Activated naive CD4-positive, alpha-beta T cell treated with anti-CD3 and anti-CD28 coated beads, Interleukin-2, amount 50 U/mL, for 16 hours (primary cell): ENCODE measurements at places on chromosomes 7 and 10.

GRCh38 chr7:32347244-32347828 is 142.8 kb downstream of the LSM5 start:
- DNase-seq = no peak

DNA sequence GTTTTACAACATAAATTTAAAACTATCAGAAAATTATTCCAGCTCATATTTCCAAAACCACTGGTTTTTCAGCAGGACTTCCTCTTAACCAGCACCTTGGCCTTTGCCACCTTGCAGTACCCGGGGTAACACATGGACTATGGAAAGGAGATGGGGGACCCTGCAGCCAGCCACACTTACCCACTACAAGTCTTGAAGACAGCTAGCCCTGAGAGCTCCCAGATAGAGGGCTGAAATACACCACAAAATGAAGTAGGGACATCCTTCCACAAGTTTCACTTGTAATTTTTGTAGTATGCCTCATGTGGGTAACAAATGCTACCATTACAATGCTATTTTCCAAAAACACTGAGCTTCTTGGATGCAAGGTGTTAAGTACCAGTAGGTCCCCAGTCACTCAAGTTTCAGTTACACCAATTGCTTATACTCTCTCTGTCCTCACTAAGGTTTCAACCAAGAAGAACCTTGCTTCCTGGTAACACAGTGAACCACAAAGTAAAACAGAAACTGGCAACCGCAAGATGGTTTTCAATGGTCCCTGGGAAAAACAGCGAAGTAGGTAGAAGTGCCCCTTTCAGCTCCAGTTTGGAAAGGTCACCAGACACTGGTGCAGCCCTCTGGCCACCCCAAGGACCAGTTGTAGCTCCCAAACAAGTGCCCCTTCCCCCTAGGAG is 110.9 kb downstream of the SGMS1 start:
- DNase-seq = no peak

- no peak for DNase-seq
Measured at GRCh38 chr10:76463111-76463510, 1031.7 kb downstream of the LRMDA start.

GRCh38 chr10:62625484-62625883 is 179.0 kb upstream of the ADO start:
- DNase-seq = no peak

GRCh38 chr7:47198159-47198558 is 383.8 kb downstream of the TNS3 start:
- DNase-seq = no peak

DNA sequence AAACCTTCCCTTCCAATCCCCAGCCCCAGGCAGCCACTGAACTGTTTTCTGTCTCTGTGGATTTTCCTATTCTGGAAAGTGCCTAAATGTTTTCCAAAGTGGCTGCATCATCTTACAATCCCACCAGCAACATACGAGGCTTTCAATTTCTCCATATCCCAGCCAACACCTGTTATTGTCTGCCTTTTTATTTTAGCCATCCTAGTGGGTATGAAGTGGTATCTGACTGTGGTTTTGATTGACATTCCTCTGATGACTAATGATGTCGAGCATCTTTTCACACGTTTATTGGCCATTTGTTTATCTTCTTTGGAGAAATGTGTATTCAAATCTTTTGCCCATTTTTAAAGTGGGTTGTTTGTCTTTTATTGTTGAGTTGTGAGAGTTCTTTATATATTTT is 6.2 kb upstream of the SMC3 start:
- DNase-seq = no peak

- no peak for DNase-seq
Measured at GRCh38 chr10:77111611-77112550, 525.7 kb downstream of the KCNMA1 start.

DNA sequence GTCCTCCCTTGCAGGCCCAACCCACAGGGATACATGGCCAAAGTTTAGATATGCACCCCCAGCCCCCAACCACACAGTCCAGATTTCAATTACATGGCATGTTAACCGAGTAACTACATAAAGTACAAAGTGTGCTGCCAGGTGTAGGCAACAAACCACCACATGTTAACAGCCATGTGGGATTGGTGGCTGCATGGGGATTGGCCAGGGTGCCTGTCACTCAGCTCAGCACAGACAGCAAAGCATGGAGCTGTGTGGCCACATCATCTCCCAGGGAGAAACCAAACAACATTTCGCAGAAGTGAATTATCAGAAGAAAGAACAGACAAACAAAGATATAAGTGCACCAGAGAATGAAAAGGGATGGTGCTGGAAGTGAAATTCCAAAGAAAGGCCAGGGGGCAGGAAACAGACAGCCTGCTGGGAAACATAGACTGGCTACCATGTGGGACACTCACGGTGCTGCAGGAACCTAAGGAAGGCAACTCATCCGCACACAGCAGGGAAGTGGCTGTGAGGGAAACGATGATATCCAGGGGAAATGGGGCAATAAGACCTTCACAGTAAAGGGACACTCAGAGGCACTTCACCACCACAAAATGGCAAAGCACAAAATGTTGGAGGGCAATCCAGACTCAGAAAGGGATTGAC is 171.2 kb downstream of the PTPRN2 start:
- no peak for DNase-seq

DNA sequence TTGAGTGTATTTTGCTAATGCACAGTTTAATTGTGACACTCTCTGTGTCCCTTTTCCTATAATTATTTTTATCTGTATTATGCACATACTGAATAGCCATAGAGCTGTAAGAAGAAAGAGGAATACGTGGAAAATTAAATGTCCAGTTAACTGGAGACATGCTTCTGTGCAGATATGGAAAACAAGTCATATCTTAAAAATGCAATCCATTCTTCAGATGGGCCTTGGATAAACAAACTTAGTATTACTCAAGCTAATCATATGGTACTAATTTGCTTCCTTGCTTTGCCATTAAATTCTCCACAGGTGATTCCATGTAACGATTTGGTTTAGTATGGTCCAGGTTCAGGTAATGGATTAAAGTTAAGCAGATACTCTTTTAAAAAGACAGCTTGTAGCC is 201.2 kb upstream of the CELF2 start:
- no peak for DNase-seq

DNA sequence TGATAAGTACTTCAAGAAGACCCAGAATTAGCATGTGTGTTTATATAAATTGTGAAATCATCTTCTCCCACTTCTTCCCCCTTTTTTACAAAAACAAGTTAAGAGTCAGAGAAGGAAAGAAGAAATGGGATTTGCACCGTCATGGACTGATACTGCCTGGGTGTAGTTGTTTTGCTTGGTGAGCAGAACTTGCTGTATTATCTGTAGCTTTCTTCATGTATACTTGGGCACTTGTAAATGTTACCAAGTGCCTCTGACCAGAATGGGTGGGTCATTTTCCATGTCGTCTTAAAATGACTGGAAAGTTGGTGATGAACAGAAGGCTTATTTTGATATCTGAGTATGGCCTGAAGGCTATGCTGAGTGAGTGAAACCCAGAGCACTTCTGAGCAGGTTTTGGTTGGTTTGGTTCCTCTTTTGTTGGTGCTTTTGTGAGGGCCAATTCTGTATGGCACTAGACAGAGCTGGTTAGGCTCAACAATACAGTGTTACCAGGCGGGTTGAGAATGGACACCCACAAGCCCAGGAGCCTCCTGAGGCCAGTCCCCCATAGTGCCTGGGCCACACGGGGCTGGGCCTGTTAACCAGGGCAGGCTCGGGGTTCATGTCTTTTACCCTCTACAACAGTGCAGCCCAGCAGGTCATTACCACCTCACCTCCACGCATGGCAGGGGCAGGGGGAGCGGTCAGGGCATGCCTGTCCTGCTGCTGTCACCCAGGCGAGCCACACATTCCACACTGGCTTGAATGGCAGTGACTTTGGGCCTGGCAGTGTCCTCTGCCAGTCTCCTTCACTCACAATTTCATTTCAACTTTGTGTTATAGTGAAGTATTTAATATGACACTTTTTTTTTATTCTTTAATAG is 115.1 kb downstream of the CCNY start:
- no peak for DNase-seq

DNA sequence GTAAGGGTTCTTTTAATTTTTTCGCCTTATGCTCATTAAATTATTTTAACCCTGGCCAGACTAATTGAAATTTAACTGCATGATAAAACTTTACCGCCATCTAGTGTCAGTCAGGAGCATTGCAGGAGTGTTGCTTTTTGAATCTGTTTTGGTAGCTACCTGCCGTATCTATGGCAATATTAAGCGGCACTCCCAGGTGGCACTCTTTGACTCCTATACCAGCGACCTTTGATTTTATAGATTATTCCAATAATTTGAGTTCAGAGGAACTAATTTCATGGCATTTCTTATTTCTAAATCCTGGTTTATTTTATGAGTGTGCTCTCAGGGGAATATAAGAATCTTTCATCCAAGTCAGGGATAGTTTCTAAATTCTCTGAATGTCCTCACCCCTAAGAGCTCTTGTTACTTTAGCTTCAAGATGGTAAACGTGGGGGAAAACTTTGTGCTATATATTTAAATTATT is 198.9 kb downstream of the REEP3 start:
- DNase-seq = peak; percentile 46

- DNase-seq = no peak
Measured at GRCh38 chr7:33958104-33958503, 52.8 kb downstream of the BMPER start.

DNA sequence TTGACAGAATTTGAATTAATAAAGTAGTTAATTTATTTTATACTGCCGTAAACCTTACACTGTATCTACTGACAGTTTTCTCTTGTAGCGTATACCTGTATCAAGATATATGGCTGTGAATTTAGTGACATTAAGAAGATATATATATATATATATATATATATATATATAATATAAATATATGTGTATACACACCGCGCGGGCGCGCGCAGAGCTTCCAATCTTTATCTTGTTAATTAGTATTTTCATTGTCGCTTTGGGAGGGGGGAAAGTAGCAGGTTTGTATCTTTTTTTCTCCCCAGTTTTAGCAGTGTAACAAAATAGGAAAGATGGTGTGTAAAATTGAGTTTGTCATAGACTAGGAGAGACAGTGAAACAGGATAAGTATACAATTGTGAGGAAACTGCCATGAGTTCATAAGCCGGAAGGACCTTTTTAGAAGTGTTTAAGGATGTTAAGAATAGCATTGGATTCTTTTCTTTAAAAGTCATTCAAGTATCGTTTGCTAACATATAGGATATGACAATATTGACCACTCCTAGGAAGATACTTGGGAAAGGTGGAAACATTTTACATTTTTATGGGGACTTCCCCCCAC is 2.0 kb downstream of the PLEKHA1 start:
- no peak for DNase-seq

DNA sequence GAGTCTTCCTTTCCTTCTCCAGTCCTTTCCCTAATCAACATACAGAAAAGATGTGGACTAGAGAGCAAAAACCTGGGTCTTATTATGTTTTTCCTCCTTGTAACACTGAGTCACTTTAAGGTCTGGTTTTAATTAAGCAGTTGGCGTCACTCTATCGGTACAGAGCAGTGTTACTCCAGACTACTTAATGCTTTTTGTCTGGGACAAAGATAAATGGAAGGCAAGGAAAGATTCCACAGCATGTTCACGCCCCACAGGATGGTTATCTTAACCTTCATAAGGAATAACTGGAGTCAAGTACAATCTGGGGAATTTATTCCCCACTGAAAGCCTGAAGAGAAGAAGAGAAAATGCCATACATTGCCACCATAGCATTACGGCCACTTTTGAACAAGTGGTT is 145.7 kb downstream of the ELAPOR2 start:
- no peak for DNase-seq

DNA sequence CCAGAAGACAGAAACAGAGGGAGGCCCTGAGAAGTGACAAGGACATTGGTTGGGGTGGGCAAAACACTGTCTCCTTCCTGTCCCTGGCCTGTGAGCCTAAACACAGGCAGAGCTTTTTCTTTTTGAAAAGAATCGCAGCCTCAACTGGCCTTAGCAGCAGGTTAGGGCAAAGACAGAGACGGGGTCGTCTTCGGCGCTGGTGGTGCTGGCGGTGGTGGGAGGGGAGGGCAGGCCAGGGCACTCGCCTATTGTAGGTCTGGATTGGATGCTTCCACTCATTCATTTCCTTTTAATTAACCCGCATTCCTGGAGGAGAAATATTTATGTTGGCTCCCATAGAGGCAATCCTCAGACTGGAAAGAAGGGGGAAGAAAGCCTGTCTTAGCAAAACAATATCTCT is 22.6 kb downstream of the WNT8B start:
- no peak for DNase-seq

DNA sequence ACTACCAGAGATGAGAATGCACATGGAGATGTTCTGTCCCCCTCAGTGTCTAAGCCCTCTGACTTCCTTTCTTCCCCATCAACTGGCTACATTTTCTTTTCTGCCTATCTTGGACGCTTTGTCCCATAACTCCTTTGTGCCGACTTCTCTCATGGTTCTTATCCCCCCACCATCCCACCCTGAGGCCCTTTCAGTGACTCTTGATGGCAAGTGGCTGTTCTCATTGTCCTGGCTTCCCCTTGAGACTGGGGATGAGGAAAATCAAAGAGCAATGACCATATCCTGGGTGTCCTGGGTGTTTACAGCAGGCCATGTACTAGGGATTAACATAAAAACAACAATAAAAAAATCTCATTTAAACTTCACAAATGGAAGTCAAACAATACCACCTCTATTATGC is 18.8 kb upstream of the GGCT start:
- DNase-seq = no peak

GRCh38 chr10:44828508-44829142 is 82.5 kb upstream of the TMEM72 start:
- no peak for DNase-seq
